ENCODE measurements at places on chromosomes 1 and 21.

- DNase-seq: no peak
Observed at GRCh38 chr21:29114765-29115500, 15.5 kb upstream of the MAP3K7CL start.

GRCh38 chr1:9753121-9753531 is 70.6 kb downstream of the CLSTN1 start:
- no peak for DNase-seq

DNA sequence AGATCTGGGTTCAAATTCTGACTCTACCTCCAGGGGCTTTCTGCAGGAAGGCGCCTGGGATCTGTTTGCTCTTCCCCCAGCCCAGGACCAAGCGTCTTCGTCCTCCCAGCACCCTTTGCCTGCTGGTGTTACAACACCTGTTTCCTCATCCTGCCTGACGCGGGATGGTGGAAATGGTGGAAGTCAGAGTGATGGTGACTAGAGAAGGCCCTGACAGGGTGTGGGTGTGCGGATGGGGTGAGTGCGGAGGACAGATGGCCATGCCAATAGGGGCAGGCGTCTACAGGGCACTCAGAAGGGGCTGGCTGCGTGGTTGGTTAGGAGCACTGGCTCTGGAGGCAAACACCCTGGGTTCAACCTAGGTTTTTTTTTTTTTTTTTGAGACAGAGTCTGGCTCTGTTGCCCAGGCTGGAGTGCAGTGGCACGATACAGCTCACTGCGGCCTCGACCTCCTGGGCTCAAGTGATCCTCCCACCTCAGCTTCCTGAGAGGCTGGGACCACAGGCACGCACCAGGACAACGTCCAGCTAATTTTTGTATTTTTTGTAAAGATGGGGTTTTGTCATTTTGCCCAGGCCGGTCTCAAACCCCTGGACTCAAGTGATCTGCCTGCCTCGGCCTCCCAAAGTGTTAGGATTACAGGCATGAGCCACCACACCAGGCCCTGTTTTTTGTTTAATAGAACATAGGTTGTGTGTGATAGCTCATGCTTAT is 1.5 kb downstream of the THEMIS2 start:
- no peak for DNase-seq

DNA sequence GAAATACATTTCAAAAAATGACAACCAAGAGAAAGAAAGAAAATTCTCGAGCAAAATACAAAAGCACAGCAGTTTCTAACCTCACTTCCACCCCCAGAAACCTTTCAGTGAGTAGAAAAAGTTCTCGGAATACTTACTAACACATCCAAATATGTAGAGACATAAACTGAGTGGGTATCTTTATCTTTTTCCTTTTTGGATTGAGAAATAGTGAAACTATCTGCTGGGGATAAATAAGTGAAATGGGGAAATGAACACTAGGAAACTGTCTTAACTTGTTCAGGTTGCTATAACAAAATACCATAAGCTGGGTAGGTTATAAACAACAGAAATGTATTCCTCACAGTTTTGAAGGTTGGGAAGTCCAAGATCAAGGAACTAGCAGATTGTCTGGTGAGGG is 72.0 kb downstream of the VCAM1 start:
- DNase-seq: no peak

DNA sequence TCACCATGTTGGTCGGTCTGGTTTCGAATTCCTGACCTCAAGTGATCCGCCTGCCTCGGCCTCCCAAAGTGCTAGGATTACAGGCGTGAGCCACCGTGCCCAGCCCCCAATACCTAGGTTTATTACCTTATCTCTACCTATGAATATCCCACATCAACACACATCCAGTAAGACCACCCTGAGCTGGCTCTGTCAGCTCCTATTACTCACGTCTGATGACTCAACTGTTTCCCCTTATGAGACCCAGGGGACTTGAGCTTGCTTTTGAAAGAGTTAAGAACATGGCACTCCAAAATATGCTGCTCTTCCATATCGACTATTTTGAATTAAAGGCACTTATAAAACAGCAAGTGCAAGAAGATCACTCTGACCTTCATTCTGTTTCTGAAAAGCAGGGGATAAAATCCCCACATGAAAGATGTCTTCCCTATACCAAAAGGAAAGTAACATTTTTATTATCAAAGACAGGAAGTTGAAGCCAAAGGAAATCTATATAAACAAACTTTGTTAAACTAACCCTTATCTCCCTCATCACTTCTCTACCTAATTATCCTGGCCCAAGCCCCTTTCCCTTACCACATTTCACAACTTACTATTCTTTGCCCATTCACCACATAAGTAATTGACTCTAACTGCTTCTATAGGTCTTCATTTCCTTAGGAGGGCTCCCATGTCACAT is 41.3 kb upstream of the OSBPL9 start:
- no peak for DNase-seq

DNA sequence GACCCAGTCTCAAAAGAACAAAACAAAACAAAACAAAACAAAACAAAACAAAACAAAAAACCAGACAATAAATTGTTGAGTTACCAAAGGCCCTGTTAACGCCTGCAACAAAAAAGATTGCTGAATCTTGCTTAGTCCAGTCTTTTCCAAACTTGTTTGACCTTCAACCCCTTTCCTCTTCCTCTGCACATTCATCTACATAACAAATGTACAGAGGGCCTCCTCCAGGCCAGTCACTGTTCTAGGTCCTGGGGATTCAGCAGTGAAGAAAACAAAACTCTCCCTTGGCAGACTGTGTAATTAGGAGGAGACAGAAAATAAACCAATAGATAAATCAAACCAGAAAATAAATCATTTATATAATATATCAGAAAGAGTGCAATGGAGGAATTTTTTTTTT is 294.0 kb upstream of the ADGRL2 start:
- no peak for DNase-seq

DNA sequence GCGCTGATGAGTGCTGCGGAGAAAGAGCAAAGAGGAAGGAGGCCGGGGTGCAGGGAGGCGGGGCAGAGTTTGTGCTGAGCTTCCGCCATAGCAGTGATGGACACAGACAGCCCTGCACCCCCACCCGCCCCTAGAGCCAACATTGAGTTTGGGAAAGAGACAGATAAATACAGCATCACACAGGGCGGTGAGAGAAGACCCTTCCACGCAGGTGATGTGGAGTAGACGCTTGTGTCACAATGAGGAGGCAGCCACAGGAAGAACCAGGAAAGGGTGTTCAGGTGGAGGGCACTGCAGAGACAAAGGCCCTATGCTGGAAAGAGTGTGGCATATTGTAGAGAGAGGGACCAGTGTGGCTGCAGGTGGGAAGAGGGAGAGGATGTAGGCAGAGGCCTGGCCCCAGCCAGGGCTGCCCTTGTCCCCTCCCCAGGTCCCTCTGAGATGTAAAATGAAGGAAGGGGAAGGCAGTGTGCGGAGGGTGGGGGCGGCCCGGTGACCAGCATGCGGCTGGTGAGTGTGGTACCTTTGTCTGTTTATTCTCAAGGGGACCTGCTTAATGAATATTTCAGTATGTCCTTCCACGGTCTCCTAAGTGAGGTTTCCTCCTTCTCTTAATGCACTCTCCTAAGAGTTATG is 194.4 kb upstream of the TMEM51 start:
- DNase-seq: no peak

DNA sequence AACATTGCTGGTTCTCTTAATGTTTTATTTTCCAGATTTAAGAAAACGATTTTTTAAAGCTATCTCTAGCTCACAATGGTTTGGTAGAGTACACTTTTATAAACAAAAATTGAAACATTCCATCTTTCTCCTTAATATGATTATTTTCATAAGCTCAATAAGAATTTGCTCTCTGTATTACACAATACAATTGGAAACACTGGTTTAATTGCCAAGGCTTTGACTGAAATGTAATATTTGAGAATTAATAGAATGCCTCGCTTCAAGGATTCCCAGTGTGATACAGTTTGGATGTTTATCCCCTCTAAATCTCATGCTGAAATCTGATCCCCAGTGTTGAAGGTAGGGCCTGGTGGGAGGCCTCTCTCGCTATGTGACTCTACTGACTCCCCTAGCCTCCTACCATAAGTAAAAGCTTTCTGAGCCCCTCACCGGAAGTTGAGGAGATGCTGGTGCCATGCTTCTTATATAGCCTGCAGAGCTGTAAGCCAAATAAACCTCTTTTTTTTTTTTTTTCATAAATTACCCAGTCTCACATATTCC is 67.4 kb downstream of the DDAH1 start:
- no peak for DNase-seq

- no peak for DNase-seq
Observed at GRCh38 chr1:195597891-195598290, 1010.3 kb downstream of the KCNT2 start.

- no peak for DNase-seq
Observed at GRCh38 chr1:243487649-243488227, 231.9 kb downstream of the SDCCAG8 start.

DNA sequence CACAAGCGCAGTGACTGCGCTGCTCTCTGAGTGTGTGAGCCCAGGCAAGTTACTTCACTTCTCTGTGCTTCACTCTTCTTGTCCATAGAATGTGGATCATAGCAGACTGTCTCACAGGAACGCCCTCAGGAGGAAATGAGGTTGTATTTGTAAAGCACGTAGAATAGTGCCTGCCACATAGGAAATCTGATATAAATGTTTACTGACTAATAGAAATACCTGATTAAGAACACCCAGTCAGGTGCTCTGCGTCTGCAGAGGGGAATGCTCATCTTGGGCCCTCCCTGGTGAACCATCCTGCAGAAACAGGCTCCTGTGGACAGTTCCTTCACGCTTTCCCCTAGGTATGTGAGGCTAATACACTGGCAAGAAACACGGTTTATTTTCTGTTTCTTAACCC is 100.3 kb downstream of the BEND5 start:
- DNase-seq: no peak

DNA sequence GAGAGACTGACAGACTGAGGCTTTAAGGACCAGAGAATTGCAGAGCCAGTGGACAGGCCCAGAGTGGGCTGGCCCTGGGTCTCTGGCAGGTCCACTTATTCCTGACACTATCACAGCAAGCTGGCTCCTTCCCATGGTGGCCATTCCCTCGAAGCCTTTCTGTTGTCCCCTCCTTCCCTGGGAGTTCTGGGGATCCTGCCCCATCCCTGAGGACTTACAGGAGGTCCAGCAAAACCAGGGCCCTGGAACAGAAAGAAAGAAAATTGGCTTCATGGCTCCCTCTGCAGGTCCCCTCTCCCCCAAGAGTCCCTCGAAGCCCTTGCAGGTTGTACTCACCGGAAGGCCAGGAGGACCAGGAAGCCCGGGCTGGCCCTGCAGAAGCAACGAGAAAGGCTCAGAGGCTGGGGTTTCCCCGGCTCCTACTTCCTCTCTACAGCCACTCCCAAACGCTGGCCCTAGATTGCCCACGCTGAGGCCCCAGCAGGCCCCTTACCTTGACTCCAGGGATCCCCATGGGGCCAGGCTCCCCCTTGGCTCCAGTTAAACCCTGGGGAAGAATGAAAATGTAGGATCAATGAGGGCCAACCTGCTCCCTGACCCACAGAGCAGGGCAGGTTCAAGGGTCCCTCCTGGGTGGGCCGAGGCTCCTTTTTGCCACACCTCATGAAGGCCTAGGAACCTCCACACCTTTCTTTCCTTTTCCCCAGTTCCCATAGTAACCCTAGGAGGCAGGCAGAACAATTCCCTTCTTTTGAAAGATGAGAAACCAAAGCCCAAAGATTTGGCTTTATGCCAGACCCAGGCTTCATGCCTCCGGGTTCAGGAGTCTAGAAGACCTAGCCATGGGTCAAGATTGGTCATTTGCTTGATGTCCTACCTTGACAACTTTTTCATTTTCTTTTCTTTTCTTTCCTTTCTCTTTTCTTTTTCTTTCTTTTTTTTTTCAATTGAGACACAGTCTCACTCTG is 4.6 kb downstream of the COL9A2 start:
- no peak for DNase-seq

DNA sequence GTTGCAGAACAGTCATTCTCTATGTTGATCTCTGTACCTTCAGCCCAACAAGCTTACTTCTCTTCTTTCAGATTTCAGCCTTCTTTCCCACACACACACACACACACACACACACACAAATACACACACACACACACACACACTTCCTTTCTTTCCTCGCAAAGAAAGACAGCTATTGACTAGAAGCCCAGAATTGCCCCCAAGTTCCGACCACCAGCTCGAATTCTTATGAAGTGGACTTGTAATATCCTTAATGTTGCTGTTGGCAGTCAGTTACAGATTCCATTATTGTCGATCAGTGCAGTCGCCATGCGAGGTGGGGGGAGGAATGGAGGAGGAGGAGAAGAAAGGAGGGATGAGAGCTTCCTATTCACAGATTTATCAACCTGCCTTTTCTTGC is 125.5 kb downstream of the CLEC20A start:
- no peak for DNase-seq

DNA sequence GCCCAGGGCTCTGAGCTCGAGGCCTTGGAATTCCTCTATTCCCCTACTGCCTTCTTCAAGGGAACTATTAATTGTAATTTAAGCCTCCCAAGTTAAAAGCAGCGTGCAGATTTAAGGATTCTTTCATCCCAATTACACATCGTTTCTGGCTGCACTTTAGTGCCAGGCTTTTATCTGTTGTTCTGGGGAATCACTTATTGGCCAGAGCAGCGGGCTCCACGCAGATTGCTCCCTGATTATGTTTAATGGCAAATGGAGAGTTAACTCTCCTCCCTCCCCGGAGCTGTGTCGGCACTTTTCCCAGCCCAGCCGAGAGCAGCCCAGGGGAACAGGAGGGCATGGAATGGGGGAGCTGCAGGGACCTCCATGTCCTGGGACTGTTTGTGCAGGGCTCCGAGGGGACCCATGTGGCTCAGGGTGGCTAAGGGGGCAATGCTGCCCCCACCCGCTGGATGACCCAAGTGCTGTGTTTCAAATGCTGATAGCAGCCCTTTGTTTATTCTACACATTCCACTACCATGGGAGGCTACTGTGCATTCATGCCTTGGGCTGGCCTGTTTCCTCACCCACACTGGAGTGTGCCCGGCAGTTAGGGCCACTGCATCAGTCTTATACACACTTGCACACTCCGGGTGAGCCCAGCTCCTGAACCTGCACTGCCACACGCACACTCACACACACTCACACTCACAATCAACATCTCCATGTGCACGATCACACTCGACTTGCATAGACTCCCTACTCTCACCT is 93.3 kb upstream of the POU3F1 start:
- DNase-seq: no peak

GRCh38 chr1:203299169-203299568 is 6.2 kb upstream of the BTG2 start:
- DNase-seq: no peak

GRCh38 chr21:22200378-22201092 is 1202.3 kb downstream of the NCAM2 start:
- no peak for DNase-seq

GRCh38 chr1:118862755-118863154 is 125.4 kb downstream of the TBX15 start:
- DNase-seq: no peak

Measured in NCI-H526 (cell line).